T follicular helper cell (primary cell): ENCODE measurements at places on chromosomes 1 and 21.

- no peak for DNase-seq
Measured at GRCh38 chr1:53890522-53890941, 935 bp upstream of the YIPF1 start.

DNA sequence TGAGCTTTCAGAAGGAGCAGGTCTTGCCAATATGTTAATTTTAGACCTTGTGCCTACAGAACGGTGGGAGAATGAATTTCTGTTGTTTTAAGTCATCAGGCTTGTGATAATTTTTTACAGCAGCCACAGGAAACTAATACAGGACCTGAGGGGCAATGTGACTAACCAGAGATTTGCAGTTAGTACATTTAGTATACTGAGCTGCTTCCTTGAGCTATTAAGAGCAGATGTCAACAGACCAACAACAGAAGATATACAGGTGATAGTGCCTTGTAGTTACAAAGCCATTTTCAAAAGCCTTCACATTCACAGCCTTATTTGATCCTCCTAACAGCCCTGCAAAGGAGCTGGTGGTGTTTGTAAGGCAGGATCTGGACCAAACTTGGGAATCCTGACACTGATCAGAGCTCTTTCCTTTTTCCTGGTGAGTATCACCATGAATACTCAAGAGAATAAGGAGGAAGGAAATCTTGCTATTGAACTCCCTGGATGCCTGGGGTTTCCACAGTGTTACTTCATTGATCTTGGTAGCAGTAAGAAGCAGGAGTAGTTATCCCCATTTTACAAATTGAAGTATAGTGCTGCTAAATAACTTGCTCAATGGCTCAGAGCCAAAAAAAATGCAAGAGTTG, 4.7 kb upstream of the SLAMF1 start:
- DNase-seq, result no peak

DNA sequence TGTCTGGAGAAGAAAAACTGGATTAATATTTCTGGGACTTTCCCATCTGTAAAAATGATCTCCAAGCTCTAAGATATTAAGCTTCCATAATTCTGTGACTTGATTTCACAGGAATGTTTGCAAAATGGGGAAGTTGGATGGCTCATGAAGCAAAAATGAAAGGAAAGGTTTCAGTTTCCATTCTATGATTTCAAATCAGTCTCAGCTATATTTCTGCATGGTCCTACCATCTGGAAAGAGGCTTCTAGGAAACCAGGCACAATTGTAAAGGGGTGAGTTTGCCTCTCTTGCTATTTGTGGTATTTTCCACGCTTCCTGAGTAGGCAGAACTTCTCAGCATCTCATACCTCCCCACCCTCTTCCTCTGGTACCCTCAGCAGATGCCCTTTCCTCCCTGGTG, 22.4 kb upstream of the ACTN2 start:
- no peak for DNase-seq

DNA sequence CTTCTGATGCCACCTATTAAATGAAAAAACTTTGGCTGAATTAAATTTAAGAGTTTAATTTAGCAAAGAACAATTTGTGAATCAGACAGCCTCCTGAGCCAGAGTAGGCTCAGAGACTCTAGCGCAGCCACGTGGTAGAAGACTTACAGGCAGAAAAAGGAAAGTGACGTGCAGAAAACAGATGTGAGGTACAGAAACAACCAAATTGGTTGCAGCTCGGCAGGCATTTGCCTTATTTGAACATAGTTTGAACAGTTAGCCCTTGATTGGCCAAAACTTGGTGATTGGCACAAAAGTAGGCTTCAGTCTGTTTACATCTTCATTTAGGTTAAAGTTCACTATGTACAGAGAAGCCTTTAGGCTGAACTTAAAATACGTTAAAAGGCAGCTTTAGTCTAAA, 22.9 kb downstream of the TCP10L start:
- no peak for DNase-seq
